Activated effector memory CD4-positive, alpha-beta T cell treated with Interleukin-2 at 50 U/mL for 16 hours (primary cell): ENCODE measurements at places on chromosomes 11 and 22.

- no peak for DNase-seq
These were observed 2.2 kb upstream of the P2RX6 start for GRCh38 chr22:21012446-21013407.

- DNase-seq = no peak
These were observed 25.9 kb downstream of the ZNF195 start for GRCh38 chr11:3353066-3353465.

- no peak for DNase-seq
These were observed 62.2 kb downstream of the PARVA start for GRCh38 chr11:12439615-12440014.

DNA sequence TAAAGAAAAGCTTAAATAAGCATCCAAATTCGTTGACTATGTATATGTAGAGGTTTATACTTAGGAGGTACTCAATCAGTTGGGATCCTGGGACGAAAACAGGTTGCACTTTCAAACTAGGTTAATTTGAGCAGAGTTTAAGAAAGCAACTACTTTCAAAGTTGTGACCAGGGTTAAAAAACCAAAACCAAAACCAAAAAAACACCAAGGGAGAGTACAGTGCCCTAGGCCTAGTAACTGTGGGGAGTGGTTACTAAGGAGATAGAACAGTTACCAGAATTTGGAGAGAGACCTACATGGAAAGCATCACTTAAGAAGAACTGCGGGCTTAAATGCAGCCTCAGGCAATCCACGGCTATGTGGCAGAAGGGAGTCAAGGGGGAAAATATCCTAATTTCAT is 148.3 kb downstream of the JRKL start:
- DNase-seq = no peak

DNA sequence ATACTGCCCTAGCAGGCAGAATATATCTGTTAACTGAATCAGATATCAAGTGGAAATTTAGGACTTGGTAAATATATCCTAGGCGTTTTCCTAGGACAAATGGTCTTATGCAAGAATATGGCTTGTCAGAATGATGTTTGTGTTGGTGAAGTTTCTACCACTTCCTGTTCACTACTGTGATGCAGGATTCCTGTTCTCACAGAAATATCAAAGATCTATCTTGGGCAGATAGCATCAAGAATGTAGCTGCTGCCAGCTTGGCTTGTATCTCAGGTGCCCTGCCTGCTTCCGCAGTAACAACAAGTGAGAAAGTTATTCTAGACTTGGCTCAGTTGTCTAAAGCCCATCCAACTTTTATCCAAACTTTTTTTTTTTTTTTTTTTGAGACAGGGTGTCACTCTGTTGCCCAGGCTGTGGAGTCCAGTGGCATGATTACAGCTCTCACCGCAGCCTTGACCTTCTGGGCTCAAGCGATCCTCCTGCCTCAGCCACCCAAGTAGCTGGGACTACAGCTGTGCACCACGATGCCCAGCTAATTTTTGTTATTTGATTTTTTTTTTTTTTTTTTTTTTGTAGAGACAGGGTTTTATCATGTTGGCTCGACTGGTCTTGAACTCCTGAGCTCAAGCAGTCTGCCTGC is 61.3 kb downstream of the PPME1 start:
- DNase-seq = no peak

DNA sequence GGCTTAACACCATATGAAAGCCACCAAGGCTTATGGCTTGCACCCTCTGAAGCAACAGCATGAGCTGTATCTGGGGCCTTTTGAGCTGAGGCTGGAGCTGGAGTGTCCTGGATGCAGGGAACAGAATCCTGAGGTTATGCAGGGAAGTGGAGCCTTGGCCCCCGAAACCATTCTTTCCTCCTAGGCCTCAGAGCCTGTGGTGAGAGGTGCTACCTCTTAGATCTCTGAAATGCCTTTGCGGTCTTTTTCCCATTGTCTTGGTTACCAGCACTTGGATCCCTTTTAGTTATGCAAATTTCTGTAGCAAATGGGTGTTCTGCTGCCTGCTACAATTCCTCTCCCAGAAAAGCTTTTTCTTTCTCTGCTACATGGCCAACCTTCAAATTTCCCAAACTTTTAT is 72.7 kb upstream of the CLPB start:
- DNase-seq = no peak

DNA sequence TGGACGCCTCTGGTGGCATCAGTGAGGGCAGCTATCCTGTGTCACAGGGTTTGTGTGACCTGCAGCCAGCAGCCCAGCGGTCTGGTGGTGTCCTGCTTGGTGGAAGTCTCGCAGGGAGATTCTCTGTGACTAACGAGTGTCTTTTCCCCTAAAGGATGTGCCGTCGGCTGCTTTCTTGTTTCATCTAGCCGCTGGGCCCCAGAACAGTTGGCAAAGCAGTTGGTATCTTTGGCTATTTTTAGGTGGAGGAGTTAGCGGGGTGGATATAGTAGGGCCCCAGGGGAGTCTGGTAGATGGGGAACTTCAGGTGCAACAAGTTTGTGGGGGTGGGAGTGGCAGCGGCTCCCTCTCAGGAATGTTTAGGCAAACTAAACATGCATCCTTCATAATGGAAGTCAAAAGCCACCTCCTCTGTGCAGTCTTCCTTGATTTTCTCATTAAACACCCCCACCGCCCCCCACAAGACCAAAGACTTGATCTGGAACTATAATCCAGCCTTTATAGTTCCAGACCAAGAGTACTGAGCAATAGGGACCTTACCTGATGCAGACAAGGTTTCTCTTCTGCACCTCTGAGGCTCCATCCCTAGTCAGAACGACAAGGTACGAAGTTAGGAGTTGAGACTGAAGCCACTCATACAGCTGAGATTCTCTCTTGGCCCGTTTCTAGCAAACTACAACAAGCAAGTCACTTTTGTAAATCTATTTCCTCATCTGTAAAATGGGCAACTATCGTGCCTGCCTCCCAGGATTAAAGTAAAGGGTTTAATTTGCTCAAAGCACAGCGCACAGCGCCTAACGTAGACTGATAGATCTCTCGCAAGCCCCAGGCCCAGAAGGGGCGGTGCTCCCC is 1.1 kb upstream of the PELI3 start:
- no peak for DNase-seq

- no peak for DNase-seq
These were observed 745 bp downstream of the NCAM1 start for GRCh38 chr11:112961751-112962578.

DNA sequence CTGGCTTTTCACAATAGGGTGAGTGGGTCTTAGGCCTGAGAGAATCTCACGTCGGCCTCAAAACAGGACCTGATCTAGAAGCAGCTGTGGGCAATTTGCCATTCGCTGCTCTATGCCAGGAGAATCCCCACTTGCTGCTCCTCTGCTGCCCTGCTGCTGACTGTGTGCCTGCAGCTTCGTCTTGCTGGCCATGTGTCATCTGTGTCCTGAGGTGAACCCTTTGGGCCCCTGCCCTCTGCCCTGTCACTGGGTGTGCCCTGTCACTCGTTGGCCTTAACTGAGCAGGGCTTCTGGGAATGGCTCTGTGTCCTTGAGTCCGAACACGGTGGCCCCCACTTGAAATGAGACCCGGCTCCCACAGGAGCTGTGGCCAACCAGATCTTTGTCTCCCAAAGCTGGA is 6.2 kb downstream of the NAA40 start:
- DNase-seq = no peak

DNA sequence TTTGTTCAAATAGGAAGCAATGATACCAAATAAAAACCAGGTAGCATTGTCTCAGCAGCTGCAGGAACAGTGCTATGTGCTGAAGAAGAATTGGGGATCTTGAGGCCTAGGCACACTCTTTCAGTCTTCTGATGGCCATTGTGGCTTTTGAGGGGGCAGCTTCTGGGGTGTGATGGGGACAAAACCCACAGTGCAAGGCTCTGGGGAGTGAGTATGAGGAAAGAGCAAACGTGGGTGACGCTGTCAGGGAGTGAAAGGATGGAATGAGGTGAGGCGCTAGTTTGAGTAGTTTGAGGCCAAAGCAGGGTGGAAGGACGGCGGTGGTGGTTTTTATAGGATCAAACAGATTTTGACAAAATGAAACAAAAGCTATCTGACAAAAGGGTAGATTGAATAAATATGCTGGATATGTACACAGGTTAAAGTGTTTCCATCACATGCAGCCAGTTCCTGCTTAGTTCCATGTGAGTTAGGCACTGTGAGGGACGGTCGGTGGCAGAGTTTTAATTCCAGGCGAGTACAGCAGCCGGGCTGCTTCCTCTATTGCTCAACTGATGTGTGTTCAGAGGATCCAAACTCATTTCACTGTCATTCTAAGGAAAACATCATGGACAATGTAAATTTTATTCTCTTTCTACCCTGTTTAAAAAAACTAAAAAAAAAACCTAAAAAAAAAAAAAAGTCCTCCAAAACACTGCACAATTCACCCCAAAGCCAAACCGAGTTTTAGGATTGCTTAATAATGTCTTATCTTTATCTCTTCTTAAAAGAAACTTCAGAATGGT is 18.9 kb downstream of the ADAMTS15 start:
- no peak for DNase-seq

DNA sequence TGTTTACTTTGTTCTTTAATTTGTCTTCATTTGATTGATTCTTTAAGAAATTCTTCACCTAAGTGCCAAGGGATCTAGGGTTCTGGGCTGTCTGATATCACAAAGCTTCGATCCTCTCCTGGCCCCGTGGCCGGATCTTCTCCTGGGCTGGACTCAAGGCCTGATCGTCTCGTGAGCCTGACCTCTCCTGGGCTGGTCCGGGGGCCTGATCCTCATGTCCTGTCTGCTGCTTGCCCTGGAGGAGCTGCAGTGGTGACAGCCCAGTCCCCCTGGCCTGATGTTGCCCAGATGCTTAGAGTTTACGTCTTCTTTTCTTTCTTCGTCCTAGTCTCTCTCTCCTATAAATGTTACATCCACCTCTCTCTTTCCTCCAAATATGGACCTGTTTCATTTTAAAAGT is 3.3 kb downstream of the NADSYN1 start:
- no peak for DNase-seq

GRCh38 chr11:79092791-79093353 is 348.0 kb downstream of the TENM4 start:
- DNase-seq = no peak

DNA sequence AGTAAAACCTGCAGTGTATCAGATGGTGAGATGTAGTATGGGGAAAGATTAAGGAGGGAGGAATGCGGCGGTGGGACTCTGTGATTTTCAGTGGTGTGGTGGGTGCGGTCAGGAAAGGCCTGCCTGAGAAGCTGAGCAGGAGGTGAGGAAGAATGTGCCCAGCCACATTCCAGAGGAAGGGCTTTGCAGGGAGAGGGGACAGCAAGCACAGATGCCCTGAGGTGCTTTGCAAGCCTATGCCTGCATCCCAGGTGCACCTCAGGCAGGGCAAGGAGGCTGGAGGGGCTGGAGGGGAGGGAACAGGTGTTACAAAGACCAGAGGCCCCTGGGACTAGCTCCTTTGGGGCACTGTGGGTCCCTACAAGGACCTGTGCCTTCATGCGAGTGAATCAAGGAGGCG is 42.1 kb downstream of the MYO7A start:
- no peak for DNase-seq

DNA sequence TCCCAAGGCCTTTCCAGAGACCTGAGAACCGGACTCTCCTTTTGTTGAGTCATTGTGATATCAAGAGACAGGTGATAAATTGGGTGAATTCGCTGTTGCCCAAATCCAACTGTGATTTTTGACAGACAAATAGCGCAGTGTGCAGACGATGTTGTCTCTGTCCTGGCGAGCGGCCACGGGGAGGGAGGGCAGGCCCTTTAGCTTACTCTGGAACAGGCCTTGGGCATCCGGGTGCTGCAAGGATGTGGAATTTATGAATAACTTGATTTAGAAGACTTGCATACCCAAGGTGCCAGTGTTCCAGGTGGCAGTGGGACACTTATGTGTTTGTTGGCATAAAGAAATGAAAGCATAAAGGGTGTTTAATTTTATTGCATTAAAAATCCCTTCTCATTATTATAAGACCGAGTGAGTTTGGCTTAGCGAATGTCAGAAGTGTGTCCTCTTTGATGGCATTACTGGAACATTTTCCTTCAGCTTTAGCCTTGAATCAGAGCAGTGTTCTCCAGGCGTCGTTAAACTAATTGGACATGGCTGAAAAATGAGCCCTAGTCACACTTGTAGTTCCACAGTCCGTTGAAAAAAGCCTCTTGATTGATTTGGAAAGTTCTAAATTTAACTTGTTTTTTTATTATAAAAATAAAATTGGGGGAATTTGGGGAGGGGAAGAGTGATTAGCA is 9.4 kb downstream of the LDLRAD3 start:
- DNase-seq = no peak

- no peak for DNase-seq
These were observed 18.6 kb downstream of the HIRA start for GRCh38 chr22:19412923-19413322.

GRCh38 chr11:75654314-75654713 is 14.5 kb downstream of the MAP6 start:
- DNase-seq = no peak

- no peak for DNase-seq
These were observed 407.0 kb downstream of the BRD1 start for GRCh38 chr22:49420651-49421050.

- no peak for DNase-seq
These were observed 26.7 kb downstream of the FLI1 start for GRCh38 chr11:128720522-128720985.

DNA sequence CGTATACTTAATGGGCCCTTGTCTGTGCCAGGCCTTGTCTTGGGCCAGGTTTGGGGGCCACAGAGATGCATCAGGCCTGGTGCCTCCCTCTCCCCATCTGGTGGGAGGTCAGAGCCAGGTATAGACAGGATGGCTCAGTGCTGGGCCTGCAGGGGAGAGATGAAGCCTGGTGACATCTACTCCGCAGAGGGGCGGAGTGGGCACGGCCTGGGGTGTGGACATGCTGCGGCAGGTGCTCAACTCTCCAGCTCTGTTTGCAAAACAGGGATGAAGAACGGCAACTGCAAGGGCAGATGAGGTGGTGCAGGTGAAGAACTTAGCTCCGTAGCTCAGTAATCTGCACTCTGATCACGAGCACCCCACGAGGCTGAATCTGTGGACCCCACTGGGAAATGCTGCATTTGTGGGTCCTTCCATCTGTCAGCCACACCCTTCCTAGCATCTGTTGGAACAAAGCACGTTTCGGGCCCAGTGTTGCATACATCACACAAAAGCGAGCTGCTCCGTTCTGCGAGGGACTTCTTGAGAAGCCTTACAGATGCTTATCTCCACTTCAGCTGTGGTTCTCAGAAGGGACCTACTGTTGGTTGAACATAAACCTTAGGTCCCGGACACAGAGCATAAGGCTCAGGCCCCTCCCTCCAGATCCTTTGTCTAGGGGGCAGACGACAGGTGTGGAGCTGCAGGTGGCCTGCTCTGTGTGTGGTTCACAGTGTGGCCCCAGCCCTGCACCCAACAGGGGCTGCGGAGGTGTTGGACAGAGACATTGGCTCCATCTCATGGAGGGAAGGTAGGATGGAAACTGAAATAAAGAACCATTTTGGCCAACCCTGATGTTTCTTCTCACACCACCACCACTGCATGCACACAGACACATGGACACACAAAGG is 78.3 kb downstream of the LRRC32 start:
- no peak for DNase-seq
